ENCODE measurements at places on chromosomes 2 and 18.

DNA sequence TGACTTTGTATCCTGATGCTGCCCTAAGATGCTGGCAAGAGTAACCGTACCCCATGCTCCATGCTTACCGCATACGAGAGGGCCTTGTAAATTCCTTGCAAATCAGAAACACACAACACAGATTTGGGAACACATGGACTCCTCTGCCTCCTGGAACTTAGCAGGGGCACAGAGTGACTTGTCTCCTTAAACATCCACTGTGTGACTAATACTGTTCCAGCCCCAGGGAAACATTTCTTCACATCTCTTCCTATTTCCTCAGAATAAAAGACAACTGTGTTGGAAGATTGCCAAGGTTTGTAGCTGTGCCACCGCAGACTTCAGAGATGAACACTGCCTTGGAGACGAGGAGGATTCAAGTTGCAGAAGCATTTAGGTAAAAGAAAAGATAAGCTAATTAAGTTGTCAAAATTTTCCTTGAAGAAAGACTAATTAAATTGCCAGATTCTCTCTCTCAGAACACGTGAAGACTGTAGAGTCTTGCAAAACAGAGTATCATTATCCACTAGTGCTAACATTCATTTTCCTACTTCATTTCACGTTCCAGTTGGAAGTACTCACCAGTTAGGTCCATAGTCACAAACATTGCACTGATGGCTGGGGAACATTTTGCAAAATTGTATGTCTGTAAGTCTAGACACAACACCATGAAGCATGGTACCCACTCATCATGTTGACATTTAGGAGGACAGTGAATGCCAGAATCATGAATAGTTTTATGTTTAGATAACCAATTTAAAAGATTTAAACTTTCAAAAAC is 188.8 kb downstream of the TSN start:
- no peak for DNase-seq

- DNase-seq, result no peak
These were observed 50.6 kb downstream of the TRAF3IP1 start for GRCh38 chr2:238370823-238371372.

DNA sequence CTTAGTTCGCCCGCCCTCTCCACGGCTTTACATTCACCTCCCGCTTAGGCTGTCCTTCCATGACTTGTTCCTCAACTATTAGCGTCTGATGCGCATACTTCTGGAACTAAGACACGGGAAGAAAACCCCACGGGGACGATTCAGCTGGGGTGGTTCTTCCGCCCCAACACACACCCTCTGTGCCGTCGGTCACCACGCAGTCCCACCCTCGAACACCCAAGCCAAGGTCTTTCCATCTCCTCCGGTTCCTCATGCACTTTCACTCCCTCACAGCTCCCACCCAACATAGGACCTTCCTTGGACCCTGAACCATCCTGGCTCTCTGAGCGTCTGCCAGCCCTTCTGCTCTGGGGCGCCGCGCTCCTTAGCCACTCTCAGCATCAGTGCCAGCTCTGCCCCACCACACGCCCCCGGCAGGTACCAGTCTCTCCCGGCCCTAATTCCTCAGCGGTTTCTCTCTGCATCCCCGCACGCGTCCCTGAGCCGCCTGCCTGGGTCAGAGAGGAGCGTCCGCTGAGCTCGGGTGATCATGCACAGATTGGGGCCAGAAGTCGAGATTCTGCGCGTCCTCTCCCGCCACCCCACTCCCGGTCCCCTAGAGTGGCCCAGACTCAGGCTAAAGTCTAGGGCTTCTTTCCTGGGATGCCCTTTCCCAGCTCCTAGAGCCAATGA is 522 bp upstream of the SRD5A2 start:
- DNase-seq, result no peak

DNA sequence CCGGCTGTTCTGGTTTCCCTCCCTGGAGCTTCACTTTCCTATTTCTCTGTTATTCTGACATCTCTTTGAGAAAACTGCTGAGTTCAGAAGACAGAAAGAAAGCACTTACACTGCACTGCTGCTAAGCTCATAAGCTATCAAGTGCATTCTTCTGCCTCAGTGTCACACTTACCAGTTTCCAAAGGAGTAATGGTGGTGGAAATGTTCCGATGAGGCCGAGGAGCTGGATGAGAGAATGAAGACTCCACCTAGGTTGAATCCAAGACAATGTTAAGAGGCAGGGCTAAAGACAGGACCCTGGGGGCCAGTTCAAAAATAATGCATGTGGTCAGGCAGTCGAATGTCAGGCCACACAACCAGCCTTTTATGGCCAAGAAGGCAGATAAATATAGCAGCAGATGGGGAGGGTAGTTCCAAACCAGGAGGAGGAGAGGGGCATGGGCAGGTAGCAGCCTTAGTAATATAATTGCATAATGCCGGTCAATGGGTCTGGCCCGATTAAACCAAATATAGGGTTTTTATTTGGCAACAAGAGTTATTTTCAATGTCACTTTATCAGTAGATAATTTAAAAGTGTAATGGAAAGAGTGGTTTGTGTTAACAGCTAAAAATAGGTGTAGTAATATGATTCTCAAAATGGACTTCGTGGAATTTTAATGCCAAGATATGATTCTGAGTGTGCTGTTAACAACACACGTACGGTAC is at the start of gene MYOM1:
MYOM1 (minus strand) TSS at position 338 of the 705 bp plus-strand sequence. CDS start 4,745 bp downstream, outside the sequence.
- no peak for DNase-seq

- DNase-seq, result no peak
These were observed 670.2 kb upstream of the ZEB2 start for GRCh38 chr2:145190031-145190703.

- no peak for DNase-seq
These were observed 229.6 kb downstream of the GBX2 start for GRCh38 chr2:235938611-235939010.

GRCh38 chr2:157792335-157793052 is 83.6 kb downstream of the ACVR1 start:
- DNase-seq, result no peak

DNA sequence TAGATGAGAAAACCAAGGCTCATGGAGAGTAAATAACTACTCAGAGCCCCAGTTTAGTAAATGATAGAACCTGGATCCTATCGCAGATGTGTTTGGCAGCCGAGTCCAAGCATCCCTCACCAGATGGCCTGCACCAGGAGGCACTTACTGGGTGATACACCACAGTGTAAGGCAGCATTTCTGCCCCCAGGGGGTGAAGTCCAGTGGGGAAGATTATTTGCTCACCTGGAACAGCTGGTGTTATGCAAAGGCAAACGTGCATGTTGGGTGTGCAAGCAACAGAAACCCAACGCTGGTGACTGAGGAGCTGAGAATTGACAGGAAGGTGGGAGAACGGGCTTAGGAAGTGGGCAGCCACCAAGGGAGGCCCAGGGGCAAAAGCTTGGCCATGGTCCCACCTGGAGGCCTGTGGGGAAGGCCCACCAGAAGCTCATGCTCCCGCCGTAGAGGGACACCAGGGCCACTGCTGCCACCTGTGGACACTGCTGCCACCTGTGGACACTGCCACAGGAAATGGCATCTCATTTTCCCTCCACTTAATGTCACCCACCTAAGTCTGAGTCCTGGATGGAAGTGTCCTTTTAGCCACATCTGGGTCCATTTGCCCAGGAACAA is 100.6 kb downstream of the TFCP2L1 start:
- DNase-seq, result no peak

DNA sequence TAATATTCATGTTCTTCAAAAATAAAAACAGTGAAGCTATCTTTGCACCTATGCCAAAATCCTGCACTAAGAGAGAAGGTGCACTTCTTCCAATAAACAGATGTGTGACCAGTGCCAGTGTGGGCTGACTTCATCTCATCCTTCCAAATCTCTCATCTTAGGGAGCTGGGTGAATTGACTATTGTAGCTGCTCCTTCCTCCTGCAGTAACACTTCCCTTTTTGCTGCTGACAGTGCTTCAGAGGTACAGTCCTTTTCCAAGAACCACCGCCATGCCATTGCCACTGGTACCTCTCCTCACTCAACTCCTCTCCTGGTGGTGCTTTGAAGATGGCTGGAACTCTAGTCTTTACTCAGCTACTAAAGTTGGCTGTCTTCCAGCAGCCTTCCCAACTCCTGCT is 42.1 kb upstream of the ARHGAP25 start:
- DNase-seq, result no peak

GRCh38 chr18:57881818-57882413 is 78.8 kb upstream of the ATP8B1 start:
- peak; percentile 13 for DNase-seq

GRCh38 chr2:104889960-104890684 is 36.2 kb downstream of the POU3F3 start:
- no peak for DNase-seq

DNA sequence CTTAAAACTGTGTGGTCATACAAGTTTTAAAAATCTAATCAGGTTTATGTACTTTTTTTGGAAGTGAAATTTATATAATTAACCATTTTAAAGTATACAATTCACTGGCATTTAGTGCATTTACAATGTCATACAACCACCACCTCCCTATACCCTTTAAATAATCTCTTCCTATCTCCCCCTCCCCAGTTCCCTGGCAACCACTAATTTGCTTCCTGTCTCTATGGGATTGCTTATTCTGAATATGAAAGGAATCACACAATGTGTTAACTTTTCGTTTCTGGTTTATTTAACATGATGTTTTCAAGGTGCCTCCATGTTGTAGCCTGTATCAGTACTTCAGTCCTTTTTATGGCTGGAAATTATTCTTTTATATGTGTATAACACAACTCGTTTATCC is 19.4 kb downstream of the CHMP3 start:
- no peak for DNase-seq

- DNase-seq, result no peak
These were observed at the start of gene ERICH2 for GRCh38 chr2:170770008-170770605. Gene ERICH2 (plus strand): TSS chr2:170770378. CDS start chr2:170770682, 304 bp downstream.

DNA sequence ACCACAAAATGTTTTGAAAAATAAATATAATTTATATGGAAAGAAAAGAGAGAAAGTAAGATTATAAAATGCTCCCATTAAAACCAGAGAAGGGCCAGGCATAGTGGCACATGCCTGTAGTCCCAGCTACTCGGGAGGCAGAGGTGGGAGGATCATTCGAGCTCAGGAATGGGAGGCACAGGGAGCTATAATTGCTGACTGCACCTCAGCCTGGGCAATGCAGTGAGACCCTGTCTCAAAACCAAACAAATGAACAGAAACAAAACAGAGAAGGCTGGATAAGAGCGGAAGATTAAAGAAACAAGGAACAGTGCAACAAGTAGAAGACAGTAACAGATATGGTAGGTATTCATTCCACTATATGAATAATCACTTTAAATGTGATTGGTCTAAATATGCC is 18.6 kb upstream of the TMEM182 start:
- DNase-seq, result no peak

GRCh38 chr18:44732599-44732998 is 51.9 kb downstream of the SETBP1 start:
- no peak for DNase-seq

GRCh38 chr18:58032233-58032632 is 11.8 kb upstream of the NEDD4L start:
- DNase-seq, result no peak

DNA sequence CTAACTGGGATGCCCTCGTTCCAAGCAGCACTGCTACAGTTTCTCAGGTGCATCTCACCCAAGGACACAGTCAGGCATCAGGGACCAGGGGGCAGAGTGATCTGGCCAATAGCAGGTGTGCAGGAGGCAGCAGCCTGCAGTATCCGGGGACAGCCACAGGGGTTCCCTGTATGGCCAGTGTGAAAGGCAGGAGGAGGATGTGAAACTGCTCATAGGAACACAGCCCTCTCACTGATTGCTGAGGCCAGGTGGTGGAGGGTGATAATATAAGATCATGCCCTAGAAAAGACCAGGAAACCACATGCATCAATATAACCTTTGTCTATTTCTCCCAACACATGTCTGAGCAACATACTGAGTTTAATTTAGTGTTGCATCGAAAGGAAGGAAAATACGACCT is 112.7 kb upstream of the TACR1 start:
- no peak for DNase-seq

GRCh38 chr2:182078988-182079602 is 93.4 kb downstream of the PPP1R1C start:
- no peak for DNase-seq

- DNase-seq, result no peak
These were observed 4.6 kb downstream of the C2orf81 start for GRCh38 chr2:74416778-74417177.

GRCh38 chr18:56235481-56236013 is 402.8 kb downstream of the TXNL1 start:
- no peak for DNase-seq

DNA sequence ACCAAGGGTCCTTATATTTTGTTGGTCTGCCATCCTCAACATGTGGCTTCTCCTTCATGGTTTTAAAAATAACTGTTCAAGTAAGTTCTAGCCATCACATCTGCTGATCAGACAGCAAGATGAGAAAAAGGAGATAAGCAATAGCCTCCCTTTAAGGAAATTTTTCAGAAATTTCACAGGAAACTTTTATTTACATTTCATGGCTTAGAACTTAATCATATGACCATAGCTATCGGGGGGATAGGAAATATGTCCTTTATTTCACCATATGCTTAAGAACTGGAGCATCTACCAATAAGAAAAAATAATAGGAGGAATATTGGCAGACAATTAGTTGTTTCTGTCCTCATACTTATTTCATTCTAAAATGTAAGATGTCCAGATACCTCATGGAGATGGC is 16.2 kb downstream of the ATF2 start:
- no peak for DNase-seq

GRCh38 chr2:190467575-190468083 is 59.5 kb downstream of the MFSD6 start:
- DNase-seq, result no peak

- DNase-seq, result no peak
These were observed 222.7 kb downstream of the IKZF2 start for GRCh38 chr2:212928681-212929080.

GRCh38 chr2:239274391-239275043 is 126.3 kb downstream of the HDAC4 start:
- no peak for DNase-seq

GRCh38 chr2:110957293-110957692 is 163.4 kb upstream of the BCL2L11 start:
- no peak for DNase-seq

DNA sequence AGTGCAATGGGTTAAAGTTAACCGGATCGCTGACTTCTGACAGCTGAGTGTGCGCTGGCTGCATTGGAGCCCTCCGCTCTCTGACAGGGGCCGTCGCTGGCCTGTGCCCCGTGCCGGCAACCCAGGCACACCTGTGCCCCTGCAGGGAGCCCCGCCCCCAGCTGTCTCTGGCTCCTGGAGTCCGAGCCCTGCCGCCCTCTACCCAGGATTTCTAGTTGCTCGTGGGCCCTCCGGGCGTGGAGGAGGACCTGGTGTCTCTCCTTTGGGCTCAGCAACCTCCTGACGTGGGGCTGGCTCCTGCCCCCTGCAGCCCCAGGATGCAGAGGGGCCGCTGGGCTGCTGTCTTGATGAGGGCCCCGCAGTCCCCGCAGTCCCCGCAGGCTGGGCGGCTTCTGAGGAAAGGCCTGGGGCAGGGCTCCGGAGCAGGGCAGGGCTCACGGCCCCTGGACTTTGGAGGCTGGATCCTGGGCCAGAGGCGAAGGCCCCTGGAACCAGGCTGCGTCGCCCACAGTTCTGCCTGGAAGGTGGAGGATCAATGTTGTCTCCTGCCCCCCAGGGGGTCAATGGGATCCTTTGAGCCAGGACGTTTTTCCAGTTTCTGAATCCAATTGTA is 172.8 kb downstream of the RNF144A start:
- no peak for DNase-seq
